ENCODE measurements at places on chromosomes 6 and 20. TPM values are rescaled to one million over a fixed set of nuclear protein-coding genes. Genes with fewer than 3 reads are reported as not detected.

Gene BCKDHB
- 15.1 TPM for total RNA-seq

Gene PGC
- not detected for total RNA-seq

Gene FHL5
- total RNA-seq = not detected

GRCh38 chr20:15682690-15683089 lies 890.6 kb downstream of the KIF16B start:
- no peak for DNase-seq
- H3K4me1 ChIP-seq = no peaks in the 10 kb centered on the region
- H3K36me3 ChIP-seq = no peaks in the 10 kb centered on the region
- H3K4me3 ChIP-seq = no peak overlapping the region

Gene DYNLT2
- total RNA-seq = 0.68 TPM

DNA sequence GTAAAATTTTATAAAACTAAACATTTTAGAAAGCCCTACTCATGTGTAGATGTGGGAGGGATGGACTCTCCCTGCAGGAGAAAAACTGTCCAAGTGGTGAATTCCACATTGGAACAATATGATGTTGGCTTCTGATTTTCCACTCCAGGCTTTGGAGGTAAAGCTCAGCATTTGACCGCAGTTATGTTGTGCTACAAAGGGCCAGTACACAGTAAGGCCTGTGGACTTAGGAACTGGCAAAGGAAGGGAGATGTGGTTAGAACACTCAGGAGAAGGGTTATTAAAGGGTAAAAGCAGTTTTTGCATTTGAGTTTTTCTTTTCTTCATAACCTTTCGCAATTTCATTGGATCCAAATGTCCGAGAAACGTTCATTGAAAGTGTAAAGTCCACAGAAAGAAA lies 150.3 kb upstream of the SASH1 start:
- H3K27ac ChIP-seq = peak overlapping the region; percentile 52
- no peaks in the 10 kb centered on the region for H3K36me3 ChIP-seq

DNA sequence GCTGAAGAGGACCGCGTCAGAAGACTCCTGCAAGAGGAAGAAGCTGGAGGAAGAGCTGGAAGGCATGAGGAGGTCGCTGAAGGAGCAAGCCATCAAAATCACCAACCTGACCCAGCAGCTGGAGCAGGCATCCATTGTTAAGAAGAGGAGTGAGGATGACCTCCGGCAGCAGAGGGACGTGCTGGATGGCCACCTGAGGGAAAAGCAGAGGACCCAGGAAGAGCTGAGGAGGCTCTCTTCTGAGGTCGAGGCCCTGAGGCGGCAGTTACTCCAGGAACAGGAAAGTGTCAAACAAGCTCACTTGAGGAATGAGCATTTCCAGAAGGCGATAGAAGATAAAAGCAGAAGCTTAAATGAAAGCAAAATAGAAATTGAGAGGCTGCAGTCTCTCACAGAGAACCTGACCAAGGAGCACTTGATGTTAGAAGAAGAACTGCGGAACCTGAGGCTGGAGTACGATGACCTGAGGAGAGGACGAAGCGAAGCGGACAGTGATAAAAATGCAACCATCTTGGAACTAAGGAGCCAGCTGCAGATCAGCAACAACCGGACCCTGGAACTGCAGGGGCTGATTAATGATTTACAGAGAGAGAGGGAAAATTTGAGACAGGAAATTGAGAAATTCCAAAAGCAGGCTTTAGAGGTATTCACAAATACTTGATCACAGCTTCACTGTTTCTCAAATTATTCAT lies 8.9 kb upstream of the SNRNP48 start:
- no peaks in the 10 kb centered on the region for H3K4me1 ChIP-seq
- H3K27me3 ChIP-seq = peaks cover 26% of the 10 kb centered on the region
- H3K36me3 ChIP-seq = no peaks in the 10 kb centered on the region
- no peak for DNase-seq
- H3K27ac ChIP-seq = no peak overlapping the region
- H3K4me3 ChIP-seq = no peak overlapping the region

GRCh38 chr6:2772840-2773239 lies 7.6 kb downstream of the WRNIP1 start:
- H3K4me1 ChIP-seq = peaks cover 26% of the 10 kb centered on the region
- peaks cover 78% of the 10 kb centered on the region for H3K36me3 ChIP-seq
- no peak for DNase-seq

DNA sequence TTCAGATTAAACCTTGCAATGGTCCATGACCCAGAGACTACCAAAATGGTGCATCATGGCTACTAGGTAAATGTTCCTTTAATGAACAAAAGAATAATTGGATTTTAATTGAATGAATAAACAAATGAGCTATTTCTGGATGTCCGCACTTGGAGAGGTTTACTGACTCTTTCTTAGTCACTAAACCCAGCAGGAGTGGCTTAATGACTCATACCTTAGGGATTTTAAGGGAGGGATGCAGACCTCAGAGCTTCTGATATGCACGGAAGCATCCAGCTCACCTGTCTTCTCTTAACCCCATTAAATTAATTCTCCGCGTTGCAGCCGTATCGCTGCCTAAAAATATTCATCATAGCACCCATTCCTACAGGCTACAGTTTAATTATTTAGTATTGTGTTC lies 970.0 kb upstream of the SLC35B3 start:
- H3K27ac ChIP-seq = no peak overlapping the region
- H3K36me3 ChIP-seq = no peaks in the 10 kb centered on the region
- no peaks in the 10 kb centered on the region for H3K27me3 ChIP-seq
- peaks cover 35% of the 10 kb centered on the region for H3K4me1 ChIP-seq
- DNase-seq = peak; percentile 50

DNA sequence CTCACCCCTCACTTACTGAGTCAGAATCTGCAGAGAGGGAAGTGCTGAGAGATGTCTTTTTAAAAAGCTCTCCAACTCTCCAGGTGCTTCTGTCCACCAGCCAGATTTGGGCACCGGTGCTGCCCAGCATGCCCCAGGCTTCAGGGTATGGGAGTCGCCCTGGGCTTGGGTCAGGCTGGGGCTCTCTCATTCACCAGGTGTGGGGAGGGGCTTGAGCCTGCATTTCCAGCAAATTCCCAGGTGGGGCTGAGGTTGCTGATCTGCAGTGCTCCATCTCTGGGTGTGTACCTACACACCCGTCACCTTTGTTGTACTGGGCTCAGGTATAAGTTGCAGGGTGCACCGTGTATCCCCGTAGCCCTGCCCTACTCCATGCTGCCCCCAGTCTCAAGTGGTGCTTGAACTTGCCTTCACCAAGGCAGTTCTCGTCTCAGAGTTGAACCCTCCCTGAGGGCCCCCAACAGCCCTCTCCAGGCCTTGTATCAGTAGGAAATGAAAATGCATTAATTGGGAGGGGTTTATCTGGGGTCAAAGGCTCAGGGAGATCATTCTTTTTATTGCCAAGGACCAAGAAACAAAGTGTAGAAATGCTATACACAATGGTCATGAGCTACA lies 23.5 kb downstream of the PPP1R3G start:
- DNase-seq = no peak
- H3K27ac ChIP-seq = no peak overlapping the region
- H3K4me1 ChIP-seq = peaks cover 16% of the 10 kb centered on the region
- no peaks in the 10 kb centered on the region for H3K27me3 ChIP-seq

- H3K27ac ChIP-seq = no peak overlapping the region
- H3K36me3 ChIP-seq = no peaks in the 10 kb centered on the region
- no peak overlapping the region for H3K4me3 ChIP-seq
- DNase-seq = no peak
- peaks cover 5% of the 10 kb centered on the region for H3K4me1 ChIP-seq
- no peaks in the 10 kb centered on the region for H3K27me3 ChIP-seq
Measured at GRCh38 chr20:38198238-38198861, 33.3 kb upstream of the TGM2 start.

Gene LTB
- not detected for total RNA-seq

- no peak overlapping the region for H3K4me3 ChIP-seq
- H3K27me3 ChIP-seq = no peaks in the 10 kb centered on the region
- H3K4me1 ChIP-seq = peaks cover 34% of the 10 kb centered on the region
- peak overlapping the region; percentile 82 for H3K27ac ChIP-seq
- no peak for DNase-seq
Measured at GRCh38 chr20:41330343-41330720, 10.3 kb upstream of the LPIN3 start.

DNA sequence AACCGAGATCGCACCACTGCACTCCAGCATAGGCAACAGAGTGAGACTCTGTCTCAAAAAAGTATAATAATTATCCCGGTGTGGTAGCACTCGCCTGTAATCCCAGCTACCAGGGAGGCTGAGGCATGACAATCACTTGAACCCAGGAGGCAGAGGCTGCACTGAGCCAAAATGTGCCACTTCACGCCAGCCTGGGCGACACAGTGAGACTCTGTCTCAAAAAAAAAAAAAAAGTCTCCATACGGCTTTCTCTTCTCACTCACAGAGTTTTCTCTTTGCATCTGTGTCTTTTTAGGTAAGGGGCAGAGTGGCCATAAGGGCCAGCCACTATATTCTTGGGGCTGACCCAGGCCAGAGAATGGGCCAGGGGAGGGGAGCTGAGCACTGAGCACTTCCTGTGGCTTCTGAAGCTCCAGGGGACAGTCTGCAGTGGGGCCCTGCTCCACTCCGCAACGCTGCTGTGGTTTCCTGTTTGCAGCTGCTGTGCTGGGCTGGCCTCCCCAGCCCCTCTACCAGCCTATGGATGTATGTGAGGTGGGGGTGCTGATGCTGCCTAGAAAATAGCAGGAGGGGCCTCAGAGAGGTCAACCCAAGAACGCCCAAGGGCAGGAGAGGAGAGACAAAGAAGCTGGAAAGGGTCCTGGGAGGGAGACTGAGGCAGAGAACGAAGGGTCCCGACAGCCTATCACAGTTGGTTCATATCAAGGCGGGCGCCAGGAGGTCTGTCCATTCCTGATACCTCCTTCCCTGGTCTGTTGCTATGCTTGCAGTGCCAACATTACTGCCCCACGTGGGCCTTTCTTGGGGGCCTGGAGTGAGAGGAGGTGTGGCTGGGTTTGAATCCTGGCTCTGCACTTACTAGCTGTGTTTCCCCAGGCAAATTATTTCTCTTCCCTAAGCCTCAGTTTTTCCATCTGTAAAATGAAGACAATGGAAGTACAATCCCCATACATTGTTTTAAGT lies 16.0 kb downstream of the SLA2 start:
- H3K4me1 ChIP-seq = no peaks in the 10 kb centered on the region
- no peak overlapping the region for H3K4me3 ChIP-seq
- DNase-seq = no peak
- no peaks in the 10 kb centered on the region for H3K27me3 ChIP-seq
- H3K36me3 ChIP-seq = no peaks in the 10 kb centered on the region

- no peak for DNase-seq
- H3K27ac ChIP-seq = no peak overlapping the region
- H3K36me3 ChIP-seq = no peaks in the 10 kb centered on the region
Measured at GRCh38 chr6:71592643-71593042, 293.7 kb upstream of the RIMS1 start.

GRCh38 chr20:33234050-33234449 lies 1.7 kb upstream of the BPIFA1 start:
- no peaks in the 10 kb centered on the region for H3K4me1 ChIP-seq
- H3K36me3 ChIP-seq = no peaks in the 10 kb centered on the region
- no peak for DNase-seq
- peaks cover 8% of the 10 kb centered on the region for H3K27me3 ChIP-seq

DNA sequence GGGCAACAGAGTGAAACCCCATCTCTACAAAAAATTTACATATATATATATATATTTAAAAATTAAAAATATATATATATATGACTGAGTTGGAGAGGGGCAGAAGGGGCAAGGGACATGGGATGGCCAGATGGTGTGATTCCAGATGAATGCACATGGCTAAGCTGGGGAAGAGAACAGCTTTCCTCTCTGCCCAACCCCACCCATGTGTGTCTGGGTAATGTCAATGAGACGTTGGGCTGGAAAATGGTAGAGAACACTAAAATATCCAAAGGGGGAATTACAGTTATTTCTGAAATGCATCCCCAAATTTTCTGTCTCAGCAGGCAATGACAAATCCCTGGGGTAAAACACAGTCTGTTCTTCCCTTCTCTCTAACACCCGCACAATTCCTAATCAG lies 31.2 kb upstream of the CCND3 start:
- peaks cover 24% of the 10 kb centered on the region for H3K4me1 ChIP-seq
- H3K27me3 ChIP-seq = no peaks in the 10 kb centered on the region
- DNase-seq = no peak
- H3K4me3 ChIP-seq = no peak overlapping the region

GRCh38 chr6:41190791-41191190 lies 10.2 kb downstream of the TREML2 start:
- no peak for DNase-seq
- H3K36me3 ChIP-seq = no peaks in the 10 kb centered on the region
- H3K27me3 ChIP-seq = peaks cover 7% of the 10 kb centered on the region
- no peaks in the 10 kb centered on the region for H3K4me1 ChIP-seq
- no peak overlapping the region for H3K4me3 ChIP-seq
- H3K27ac ChIP-seq = no peak overlapping the region

GRCh38 chr6:78861509-78861908 lies 5.8 kb upstream of the IRAK1BP1 start:
- H3K36me3 ChIP-seq = no peaks in the 10 kb centered on the region
- H3K4me1 ChIP-seq = no peaks in the 10 kb centered on the region
- no peak for DNase-seq
- no peaks in the 10 kb centered on the region for H3K27me3 ChIP-seq
- no peak overlapping the region for H3K27ac ChIP-seq

DNA sequence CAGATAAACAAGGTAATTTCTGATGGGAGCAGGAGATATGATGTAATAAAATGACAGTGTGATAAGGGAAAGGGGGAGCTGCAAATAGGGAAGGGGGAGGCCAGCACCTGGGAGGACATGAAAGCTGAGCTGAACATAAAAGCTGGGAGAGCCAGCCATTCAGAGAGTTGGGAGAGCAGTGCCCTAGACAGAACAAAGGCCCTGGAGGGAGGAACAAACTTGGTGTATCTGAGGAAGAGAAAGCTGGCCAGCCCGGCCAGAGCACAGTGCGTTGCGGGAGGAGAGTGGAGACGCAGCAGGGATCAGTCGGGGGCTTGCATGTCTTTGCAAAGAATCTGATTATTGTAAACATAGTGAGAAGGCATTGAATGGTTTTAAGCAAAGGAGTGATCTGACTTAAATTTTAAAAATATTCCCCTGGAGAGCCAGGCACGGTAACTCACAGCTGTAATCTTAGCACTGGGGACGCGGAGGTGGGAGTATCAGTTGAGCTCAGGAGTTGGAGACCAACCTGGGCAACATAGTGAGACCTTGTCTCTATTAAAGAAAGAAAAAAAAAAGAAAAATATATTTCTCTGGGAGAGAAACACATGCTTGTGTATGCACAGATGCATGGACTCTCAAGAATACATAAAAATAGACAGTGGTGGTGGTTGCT lies 318.2 kb downstream of the ZFAND3 start:
- DNase-seq = no peak
- H3K36me3 ChIP-seq = peaks cover 21% of the 10 kb centered on the region
- H3K4me3 ChIP-seq = no peak overlapping the region
- H3K27ac ChIP-seq = no peak overlapping the region
- no peaks in the 10 kb centered on the region for H3K27me3 ChIP-seq

Gene ADGRF1
- total RNA-seq = not detected
